CD4-positive, alpha-beta T cell treated with Interleukin-15 for 4 hours (primary cell): ENCODE measurements at places on chromosomes 1 and 21.
A peak's percentile ranks its signal among the peaks of the same experiment; 100 is the strongest.

DNA sequence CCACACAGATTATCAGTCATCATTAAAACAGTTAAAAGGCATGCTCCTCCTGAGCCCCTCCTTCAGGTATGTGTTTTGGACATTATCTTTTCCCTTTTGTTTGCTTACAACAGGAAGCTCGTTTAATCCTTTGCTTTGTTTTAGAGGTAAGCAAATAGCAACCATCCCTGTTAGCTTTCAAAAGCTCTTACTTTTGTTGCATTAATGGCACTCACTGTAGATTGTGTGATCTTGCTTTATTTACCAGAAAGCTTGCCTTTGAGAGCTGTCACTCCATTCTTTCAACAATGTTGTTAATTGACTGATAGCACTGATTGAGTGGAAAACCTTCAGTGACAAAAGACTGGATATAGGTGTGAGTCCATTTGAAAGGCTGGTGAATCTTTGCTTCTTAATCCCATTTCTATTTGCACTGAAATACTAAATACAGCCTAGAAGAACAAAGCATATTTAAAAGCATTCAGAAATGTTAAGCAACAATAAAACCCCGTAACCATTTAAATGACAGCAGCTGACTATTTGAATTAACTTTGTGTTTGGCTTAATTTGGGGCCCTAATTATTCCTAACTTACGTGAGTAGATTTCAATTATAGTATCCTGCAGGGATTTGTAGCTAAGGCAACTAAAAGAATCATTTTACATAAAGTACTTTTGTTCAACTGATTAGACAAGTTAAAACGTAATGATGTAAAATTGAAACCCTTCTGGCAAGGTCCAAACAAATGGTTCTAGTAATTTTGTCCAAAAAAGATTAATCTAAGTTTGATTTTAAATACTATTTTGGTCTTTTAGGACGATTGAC, 48.3 kb downstream of the ADGRL2 start:
- no peak for DNase-seq

DNA sequence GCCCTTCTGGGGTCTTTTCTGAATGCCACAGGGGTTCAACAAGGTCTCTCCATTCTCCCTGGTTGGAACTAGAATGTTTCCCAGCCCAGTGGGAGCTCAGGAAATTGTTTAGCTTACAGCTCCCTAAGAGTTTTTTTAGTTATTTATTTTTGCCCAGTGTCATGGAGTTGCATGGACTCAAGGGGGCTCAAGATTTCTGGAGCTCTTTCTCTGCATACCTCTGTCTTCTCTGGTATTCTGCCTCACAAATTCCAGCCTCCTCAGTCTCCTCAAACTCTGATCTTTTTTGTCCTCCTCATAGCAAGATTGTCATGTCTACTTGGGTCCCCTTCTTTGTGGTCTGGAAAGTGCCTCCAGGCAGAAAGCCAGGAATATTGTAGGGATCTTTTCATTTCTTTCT, 15.9 kb upstream of the PPP2R5A start:
- no peak for DNase-seq

GRCh38 chr1:109397581-109398342, at the start of gene SORT1:
SORT1 (minus strand) TSS chr1:109397918; CDS start chr1:109397892, 26 bp downstream.
- DNase-seq, result peak; percentile 36

GRCh38 chr1:233294913-233295236, 650 bp downstream of the PCNX2 start:
- DNase-seq, result peak; percentile 56

GRCh38 chr1:209613400-209614150, 30.1 kb downstream of the CAMK1G start:
- DNase-seq, result no peak

- DNase-seq, result no peak
Observed at GRCh38 chr1:25055324-25055780, 125.3 kb upstream of the RUNX3 start.

DNA sequence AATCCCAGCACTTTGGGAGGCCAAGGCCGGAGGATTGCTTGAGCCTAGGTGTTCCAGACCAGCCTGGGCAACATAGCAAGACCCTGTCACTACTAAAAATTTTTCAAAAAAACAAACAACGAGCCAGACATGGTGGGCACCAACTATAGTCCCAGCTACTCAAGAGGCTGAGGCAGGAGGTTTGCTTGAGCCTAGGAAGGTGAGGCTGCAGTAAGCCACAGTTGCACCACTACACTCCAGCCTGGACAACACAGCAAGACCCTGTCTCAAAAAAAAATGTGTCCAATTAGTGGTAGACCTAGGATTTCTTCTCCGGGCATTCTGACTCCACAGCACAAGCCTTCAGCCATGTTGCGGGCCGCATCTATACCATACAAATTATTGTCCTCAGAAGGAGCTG, 6.7 kb upstream of the IGSF8 start:
- DNase-seq, result no peak

DNA sequence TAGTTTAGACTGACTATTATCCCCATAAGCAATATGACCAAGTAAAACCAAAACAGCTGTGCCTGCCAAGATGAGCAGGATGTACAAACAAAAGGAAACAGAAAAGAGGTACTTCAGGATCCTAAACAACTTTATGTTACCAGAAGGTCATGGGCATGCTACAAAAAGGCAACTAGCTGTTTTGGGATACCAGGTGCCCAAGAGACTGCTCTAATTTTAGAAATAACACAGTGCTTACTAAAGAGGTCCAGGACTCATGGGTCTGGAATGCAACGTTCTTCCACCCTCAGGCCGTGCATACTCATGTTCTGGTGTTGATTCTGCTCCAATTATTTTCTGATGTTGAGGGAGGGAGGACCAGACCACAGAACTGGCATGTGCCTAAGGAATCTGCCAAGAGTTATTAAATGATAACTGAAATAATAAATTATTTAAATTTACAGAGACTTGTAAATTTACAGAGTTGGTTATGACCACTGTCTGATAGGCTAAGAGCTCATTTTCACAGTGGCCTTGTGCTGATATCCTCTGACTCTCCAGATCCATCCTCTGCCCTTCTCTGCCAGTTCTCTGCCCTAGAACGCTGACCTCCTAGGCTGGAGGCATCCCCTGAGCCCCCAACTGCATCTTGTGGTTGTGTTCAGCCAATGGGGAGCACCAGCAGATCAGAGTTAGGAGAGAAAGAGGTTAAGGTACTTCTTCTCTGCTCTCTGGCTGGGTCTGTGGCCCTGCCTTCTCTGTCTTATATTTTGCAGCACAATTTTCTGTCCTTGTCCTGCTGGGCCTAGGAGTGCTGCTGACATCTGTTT, 37.7 kb upstream of the BCL10 start:
- DNase-seq, result no peak

DNA sequence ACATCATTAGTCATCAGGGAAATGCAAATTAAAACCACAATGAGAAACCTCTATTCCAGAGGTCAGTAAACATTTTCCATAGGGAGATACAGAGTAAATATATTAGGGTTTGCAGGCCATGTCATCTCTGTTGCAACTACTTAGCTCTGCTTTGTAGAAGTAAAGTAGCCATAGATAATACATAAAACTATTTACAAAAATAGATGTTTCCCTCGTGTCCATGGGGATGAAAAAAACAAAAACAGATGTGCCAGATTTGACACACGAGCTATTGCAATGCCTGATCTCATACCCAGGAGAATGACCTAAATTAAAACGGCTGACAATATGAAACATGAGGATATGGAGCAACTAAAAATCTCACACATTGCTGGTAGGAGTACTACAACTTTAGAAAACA, 17.3 kb downstream of the LTN1 start:
- DNase-seq, result no peak

DNA sequence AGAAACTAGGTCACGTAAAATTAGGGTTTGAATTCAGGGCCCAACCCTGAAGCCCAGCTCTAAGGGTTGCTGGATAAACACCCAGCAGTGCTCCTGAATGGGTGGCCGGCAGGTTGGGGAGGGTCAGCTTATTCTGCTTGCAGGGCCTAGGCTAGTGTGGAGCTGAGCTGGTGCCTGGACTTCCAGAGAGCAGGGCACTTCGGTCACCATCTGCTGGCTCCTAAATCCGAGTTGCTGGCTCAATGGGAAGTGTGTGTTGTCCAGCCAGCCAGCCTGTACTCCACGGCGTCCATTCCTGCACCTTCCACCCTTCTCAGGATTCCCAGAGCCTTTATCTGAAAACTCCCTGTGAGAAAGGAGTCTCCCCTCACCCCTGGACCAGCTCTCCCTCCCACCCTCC, 23.0 kb downstream of the TRIM67 start:
- no peak for DNase-seq

DNA sequence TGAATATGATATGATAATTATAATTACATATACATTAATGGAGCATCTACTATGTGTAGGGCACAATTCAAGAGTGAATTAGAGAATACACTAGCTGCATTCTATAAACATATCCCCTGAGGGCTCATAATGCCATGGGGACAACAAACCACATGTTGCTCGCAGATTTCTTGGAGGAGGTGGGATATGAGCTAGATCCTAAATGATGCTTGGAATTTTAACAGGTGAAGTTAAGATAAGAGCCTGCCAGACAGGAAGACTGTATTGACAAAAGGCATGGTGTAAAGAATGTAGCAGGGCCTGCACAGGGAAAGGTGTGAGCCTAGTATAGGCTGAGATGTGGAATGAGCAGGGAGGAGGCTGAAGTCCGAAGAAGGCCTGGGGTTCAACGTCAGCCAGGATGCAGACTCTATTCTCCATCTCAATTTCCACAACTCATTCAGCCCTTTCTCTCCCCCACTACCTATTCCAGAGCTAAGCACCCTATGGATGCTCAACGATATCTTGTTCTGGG, 120.2 kb downstream of the ELAVL4 start:
- no peak for DNase-seq

GRCh38 chr1:207752456-207752998, 673 bp downstream of the CD46 start:
- DNase-seq, result no peak

- DNase-seq, result no peak
Observed at GRCh38 chr21:38081708-38082107, 165.5 kb upstream of the KCNJ6 start.

- DNase-seq, result no peak
Observed at GRCh38 chr1:43814401-43814800, 107.1 kb downstream of the ST3GAL3 start.

GRCh38 chr21:45310459-45310858, 22.8 kb upstream of the POFUT2 start:
- no peak for DNase-seq

GRCh38 chr1:85865213-85865612, 157.0 kb upstream of the ZNHIT6 start:
- no peak for DNase-seq

GRCh38 chr1:47238935-47239592, 7.0 kb upstream of the TAL1 start:
- no peak for DNase-seq

DNA sequence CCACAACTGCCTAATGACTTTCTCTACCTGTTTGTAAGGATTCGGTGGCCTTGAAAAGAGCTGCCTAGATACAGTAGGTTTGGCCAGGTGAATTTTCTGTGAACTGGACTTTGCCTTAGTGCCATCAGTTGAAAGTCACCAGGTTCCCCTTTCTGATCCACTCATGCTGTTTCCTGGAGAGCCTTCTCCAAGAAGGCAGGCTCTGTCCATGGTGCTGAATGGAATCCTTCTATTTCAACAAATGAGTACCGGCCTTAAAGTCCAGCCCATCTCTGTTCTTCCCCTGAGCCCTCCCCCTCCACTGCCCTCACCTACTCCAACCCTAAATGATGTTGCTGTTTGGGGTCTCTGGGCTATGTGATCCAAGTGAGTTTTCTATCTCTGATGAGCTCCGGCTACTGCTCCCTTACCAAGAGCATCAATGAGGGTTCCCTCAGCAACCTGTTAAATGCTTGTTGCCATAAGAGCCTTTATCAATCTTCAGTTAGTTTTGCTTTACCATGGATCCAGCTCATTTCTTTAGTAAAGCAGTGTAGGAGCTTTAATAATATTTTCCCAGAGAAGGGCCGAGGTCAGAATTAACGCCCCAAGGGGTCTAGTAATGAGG, 500.4 kb downstream of the PTPRU start:
- no peak for DNase-seq
